ENCODE measurements at places on chromosomes 6 and 20.

GRCh38 chr20:60986506-60987156 lies 265.4 kb upstream of the CDH4 start:
- DNase-seq = no peak

DNA sequence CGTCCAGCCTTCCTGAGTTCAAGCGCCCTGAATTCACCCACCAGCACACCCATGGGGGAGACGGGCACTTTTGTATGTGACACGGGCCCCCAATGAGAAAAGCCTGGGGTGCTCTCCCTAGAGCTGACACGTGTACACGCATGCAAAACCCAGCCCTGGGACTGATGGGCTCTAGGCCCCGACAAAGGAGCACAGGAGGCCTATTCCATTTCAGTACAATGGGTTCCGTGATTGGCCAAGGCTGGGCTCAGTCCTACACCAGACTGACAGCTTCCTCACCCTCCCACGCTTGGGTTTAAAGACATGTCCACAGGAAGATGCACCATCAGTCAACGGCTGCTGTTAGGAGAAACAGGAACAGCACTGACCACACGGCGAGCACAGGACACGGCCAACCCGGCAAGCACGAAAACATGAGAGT lies 8.8 kb downstream of the ZBTB46 start:
- DNase-seq = no peak

DNA sequence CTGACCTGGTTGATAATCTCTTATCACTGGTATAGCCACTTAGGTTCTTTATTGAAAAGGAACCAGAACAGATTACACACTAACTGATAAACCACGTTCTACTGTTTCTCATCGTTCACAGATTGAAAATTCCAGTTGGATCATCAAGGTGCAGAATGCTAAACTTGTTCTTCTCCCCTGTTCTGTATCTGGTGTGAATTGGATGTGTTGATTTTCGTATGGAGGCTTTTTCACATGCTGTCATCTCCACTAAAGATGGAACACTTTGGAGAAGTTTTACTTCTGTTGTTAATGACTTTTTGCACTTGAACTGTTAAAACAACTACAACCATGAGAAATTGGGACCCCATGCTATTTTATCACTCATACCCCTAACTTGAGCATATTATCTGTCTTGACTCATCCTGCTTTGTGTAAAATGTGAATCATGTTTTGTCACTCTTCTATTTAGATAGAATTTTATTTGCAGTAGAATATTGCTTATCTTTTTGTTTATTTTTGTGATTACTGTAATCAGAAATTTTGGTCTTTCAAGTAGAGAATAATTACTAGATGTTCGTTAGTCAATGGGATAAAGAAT lies 17.5 kb downstream of the VAPB start:
- DNase-seq = no peak

- peak; percentile 40 for DNase-seq
Measured at GRCh38 chr20:667351-668034, 8.1 kb downstream of the SCRT2 start.

- no peak for DNase-seq
Measured at GRCh38 chr6:169452117-169452868, 198.6 kb upstream of the THBS2 start.
